ENCODE measurements at places on chromosomes 7 and 10.

DNA sequence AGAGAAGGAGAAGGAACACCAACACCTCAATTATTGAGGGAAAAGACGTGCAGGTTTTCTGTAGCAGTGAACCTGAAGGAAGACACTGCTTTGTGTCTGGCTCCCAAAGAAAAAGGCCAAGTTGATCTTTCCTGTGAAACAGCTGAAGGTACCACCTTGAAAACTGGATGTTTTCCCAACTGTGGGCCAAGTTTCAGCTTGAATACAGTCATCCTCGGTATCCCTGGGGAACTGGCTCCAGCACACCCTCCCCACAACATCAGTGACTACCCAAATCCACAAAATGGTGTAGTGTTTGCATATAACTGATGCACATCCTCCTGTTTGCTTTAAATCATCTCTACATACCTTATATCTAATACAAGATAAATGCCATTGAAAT lies 297.0 kb upstream of the PITRM1 start:
- no peak for DNase-seq
- peak overlapping the region; percentile 100 for H3K27ac ChIP-seq
- H3K27me3 ChIP-seq, result no peaks in the 10 kb centered on the region
- peaks cover 54% of the 10 kb centered on the region for H3K4me1 ChIP-seq

DNA sequence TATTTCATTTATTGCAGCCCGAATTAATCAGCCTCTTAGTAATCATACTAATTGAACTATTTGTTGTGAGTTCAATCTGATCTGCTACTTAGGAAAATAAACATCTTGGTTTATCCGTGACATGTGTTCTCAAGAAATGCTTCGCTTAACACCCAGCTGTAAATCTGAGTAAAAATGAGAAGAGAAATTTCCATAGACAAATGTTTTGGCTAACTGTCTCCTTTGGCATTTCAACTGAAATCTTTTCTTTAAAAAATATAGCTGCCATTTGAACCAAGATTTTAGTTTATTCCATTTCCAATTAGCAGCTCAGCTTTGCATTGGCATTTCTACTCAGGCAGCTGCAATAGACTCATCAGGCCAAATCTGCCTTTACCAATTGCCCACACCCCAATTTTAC lies 180.5 kb upstream of the PTER start:
- no peaks in the 10 kb centered on the region for H3K27me3 ChIP-seq
- no peak overlapping the region for H3K4me3 ChIP-seq
- H3K4me1 ChIP-seq, result no peaks in the 10 kb centered on the region
- no peaks in the 10 kb centered on the region for H3K36me3 ChIP-seq

GRCh38 chr10:127012769-127013152 lies 107.5 kb downstream of the DOCK1 start:
- H3K4me3 ChIP-seq, result no peak overlapping the region
- peaks cover 12% of the 10 kb centered on the region for H3K36me3 ChIP-seq
- no peaks in the 10 kb centered on the region for H3K27me3 ChIP-seq
- peaks cover 20% of the 10 kb centered on the region for H3K4me1 ChIP-seq

DNA sequence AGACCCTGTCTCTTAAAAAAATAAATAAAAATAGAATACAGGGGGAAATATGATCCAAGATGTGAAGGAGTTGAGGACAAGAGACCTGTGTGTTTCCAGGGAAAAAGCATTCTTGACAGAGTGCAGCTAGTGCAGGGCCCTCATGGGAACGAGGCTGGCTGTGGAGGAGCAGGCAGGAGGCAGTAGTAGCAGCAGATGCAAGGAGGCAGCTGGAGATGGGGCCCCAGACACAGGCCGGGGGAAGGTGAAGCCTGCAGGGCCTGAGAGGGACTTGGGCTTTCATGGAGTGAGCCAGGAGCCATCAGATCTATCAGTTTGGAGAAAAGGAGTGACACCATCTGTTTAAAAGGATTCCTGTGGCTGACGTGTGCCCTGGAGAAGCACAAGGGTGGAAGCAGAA lies 71.4 kb upstream of the ZNF438 start:
- H3K36me3 ChIP-seq, result no peaks in the 10 kb centered on the region
- no peak overlapping the region for H3K27ac ChIP-seq
- no peak for DNase-seq
- H3K27me3 ChIP-seq, result no peaks in the 10 kb centered on the region
- peaks cover 28% of the 10 kb centered on the region for H3K4me1 ChIP-seq

GRCh38 chr7:20076835-20077234 lies 140.3 kb downstream of the MACC1 start:
- H3K27me3 ChIP-seq, result no peaks in the 10 kb centered on the region
- H3K4me1 ChIP-seq, result no peaks in the 10 kb centered on the region
- no peak for DNase-seq
- H3K27ac ChIP-seq, result no peak overlapping the region

DNA sequence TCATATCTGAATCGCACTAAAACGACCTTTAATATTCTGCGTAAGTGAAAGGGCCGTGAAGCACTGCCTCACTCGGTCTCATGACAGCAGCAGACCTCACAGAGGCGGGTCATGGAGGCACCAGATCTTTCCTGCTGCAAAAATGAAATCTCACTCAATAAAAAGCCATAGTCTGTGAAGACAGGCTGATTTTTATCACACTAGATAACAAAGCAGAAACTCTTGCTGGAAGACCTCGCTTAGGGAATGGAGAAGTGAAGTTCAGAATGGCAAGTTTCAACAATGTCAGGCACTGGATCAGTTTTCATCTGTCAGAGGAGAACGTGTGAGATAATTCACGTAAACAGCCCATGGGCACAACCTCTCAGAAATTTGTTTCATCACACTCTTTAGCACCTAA lies 8.0 kb downstream of the SEPHS1 start:
- peaks cover 3% of the 10 kb centered on the region for H3K4me1 ChIP-seq
- no peaks in the 10 kb centered on the region for H3K27me3 ChIP-seq
- H3K27ac ChIP-seq, result no peak overlapping the region
- H3K4me3 ChIP-seq, result no peak overlapping the region

GRCh38 chr10:16652154-16652553 lies 130.5 kb upstream of the C1QL3 start:
- H3K4me3 ChIP-seq, result no peak overlapping the region
- H3K27me3 ChIP-seq, result no peaks in the 10 kb centered on the region
- H3K4me1 ChIP-seq, result peaks cover 13% of the 10 kb centered on the region
- no peak for DNase-seq
- no peaks in the 10 kb centered on the region for H3K36me3 ChIP-seq
- peak overlapping the region; percentile 67 for H3K27ac ChIP-seq

DNA sequence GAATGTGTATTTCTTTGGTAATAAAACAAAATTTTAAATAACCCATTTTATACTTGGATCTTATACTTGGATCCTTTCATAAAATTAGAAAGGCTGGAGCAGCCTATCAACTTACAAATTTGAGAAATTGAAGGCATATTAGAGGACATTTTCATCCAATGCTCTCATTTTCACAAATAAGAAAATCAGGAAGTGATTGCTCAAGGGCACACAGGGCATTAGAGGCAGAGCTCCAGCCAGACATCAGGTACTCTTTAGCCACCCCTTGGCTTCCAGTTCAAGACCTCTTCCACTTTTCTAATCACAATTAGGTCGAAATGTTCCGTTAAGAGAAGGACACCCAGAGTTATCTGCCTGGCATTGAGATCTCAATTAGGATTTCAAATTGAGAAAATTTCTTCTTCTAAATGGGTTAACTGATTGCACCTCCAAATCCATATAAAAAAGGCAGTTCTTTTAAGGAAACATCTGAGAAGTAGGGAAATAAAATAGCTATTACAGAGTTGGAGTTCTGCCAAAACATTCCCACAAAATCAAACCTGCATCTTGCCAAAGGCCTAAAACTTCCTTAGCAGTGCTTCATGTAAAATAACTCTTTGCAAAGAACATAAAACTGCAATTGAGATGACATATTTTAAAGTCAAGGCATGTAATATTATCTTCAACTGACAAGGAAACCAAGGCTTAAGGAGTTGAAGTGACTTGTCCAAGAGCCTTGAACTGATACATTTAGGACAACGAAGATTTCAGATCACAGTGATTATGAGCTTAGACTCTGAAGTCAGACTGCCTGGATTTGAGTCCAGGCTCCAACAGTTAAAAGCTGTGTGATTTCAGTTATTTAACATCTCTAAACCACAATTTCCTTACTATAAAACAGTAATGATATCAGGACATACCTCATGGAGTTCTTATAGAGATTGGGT lies 2.4 kb downstream of the ACTA2 start:
- DNase-seq, result no peak
- no peak overlapping the region for H3K4me3 ChIP-seq
- no peaks in the 10 kb centered on the region for H3K36me3 ChIP-seq
- H3K27me3 ChIP-seq, result no peaks in the 10 kb centered on the region

DNA sequence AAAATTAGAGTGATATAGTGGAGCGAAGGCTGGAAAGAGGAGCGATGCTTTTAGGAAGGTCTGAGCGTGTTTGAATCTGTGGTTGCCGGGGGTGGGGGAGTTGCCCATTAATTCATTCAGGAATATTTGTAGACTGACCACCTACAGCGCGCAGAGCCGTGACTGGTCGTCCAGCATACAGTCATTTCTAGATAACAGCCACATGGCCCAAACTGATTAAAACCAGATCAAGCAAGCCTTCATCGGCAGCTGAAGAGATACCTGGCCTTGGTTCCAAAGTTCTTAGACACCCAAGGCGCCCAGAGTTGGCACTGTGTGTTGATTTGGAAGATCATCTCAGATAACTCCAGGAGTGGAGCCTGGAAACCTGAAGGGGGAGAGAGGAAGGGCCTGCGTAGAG lies 1.7 kb downstream of the PROSER2 start:
- H3K27me3 ChIP-seq, result no peaks in the 10 kb centered on the region
- peak overlapping the region; percentile 65 for H3K27ac ChIP-seq
- H3K4me1 ChIP-seq, result peaks cover 17% of the 10 kb centered on the region
- H3K36me3 ChIP-seq, result peaks cover 8% of the 10 kb centered on the region

DNA sequence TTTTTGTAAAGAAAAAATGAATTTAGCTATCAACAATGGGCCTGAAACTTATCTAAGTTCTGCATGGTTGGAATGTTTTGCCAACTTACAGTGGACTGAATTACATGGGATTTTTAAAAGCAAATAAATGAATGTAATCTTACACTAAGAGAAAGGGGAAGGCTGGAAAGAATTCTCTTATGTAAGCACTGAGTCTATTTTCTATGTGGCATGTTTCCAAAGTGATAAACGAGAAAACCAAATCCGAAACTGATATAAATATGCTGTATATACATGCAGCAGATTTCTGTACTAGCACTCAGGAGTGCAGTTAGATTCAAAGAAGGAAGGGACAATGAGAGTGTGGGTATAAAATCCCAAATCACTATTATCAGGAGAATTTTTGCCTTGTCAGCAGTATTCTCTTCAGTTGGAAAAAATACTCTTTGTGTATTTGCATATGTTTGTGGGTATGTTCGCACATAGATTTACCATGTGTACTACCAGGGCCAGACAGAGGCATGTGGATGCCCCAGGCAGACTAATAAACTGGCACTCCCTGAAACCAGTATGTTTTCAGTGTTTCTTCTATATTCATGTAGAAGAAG lies 334.3 kb upstream of the SEMA3D start:
- H3K27me3 ChIP-seq, result no peaks in the 10 kb centered on the region
- no peaks in the 10 kb centered on the region for H3K36me3 ChIP-seq
- no peak overlapping the region for H3K27ac ChIP-seq

GRCh38 chr7:108063520-108063933 lies 60.6 kb upstream of the LAMB1 start:
- no peaks in the 10 kb centered on the region for H3K27me3 ChIP-seq
- no peak for DNase-seq
- H3K27ac ChIP-seq, result no peak overlapping the region
- no peaks in the 10 kb centered on the region for H3K4me1 ChIP-seq

GRCh38 chr7:2632733-2633537 lies 1.1 kb downstream of the TTYH3 start:
- peaks cover 4% of the 10 kb centered on the region for H3K27me3 ChIP-seq
- no peak for DNase-seq
- H3K27ac ChIP-seq, result peak overlapping the region; percentile 88
- H3K4me3 ChIP-seq, result peak overlapping the region; percentile 84

- H3K4me1 ChIP-seq, result no peaks in the 10 kb centered on the region
- no peaks in the 10 kb centered on the region for H3K36me3 ChIP-seq
- DNase-seq, result no peak
- H3K4me3 ChIP-seq, result no peak overlapping the region
- H3K27me3 ChIP-seq, result no peaks in the 10 kb centered on the region
- no peak overlapping the region for H3K27ac ChIP-seq
Measured at GRCh38 chr10:79402951-79403350, 42.5 kb downstream of the ZCCHC24 start.

- DNase-seq, result no peak
- no peaks in the 10 kb centered on the region for H3K27me3 ChIP-seq
- no peak overlapping the region for H3K4me3 ChIP-seq
Measured at GRCh38 chr10:47016564-47016963, 105.3 kb downstream of the PTPN20 start.

DNA sequence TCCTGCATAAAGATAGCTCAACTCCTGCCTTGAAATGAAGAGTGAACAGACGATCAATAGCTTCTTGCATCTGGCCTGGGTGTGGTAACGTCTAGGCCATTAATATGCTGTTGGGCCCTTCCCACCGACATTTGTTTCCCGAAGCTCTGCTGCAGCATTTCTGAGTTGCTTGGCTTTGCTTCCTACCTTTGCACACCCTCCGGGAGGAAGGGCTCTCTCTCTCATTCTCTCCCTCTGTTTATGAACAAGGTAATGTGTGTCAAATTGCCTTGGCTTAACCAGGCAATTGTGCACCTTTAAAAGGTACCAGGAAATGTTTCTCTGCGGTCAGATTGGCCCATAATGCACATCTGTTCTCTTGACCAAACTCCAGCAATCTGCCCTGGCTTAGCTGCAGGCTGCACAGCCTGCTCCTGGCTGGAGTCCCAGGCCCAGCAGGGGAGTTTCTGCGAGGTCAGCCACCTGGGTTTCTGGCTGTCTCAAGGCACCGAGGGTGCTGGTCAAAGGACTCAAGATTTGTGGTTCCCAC lies 223.7 kb downstream of the SNX10 start:
- no peak overlapping the region for H3K4me3 ChIP-seq
- no peak overlapping the region for H3K27ac ChIP-seq
- H3K4me1 ChIP-seq, result no peaks in the 10 kb centered on the region
- H3K27me3 ChIP-seq, result peaks cover 7% of the 10 kb centered on the region

DNA sequence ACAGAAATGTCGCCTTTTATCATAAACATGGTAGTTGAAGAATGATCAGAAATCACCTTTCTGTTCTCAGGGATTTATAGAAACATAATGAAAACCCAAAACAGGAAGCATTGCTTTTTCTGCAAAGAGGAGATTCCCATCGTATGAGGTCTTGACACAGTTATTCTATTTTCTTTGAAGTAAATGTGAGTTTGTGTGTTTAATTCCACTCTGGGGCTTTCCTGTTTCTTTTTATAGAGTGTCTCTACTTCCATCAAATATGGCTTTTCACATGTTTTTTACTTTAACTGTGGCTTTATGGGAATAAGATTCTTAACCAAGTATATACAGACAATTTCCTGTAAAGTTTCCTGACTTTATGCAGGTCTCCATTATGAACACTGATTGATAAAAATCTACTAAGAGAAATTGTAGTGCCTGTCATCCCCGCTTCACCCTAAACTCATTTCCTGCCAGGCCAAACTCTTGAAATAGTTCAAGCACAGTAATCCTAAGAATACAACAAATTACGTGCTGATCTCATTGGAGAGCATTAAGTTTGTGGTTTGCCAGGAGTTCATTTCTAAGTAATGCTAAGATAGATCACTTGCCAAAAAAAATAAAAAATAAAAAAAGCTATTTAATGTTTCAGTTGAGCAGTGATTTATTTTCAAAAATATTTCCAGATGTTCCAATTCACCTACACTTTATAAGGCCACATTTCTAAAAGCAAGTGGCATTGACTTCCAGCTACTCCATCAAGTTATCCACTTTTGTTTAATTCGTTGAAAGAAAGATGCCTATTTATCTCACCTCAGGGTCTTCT lies 52.2 kb upstream of the SEC61G start:
- no peaks in the 10 kb centered on the region for H3K27me3 ChIP-seq
- no peak overlapping the region for H3K27ac ChIP-seq
- no peak for DNase-seq
- H3K4me3 ChIP-seq, result no peak overlapping the region
- H3K36me3 ChIP-seq, result no peaks in the 10 kb centered on the region
- peaks cover 15% of the 10 kb centered on the region for H3K4me1 ChIP-seq
